ENCODE measurements at places on chromosomes 16 and 17. TPM values are rescaled to one million over a fixed set of nuclear protein-coding genes. Genes with fewer than 3 reads are reported as not detected.

Gene ICAM2
- total RNA-seq = 77.1 TPM

Gene COX6A2
- not detected for total RNA-seq

Gene KIAA0753
- total RNA-seq = 16.9 TPM

Gene ABCA9
- not detected for total RNA-seq

Gene PLA2G10
- not detected for total RNA-seq

- DNase-seq = no peak
Measured at GRCh38 chr17:2624292-2624731, 30.9 kb downstream of the PAFAH1B1 start.

- DNase-seq = peak; percentile 47
Measured at GRCh38 chr16:30659507-30660423, 1.5 kb downstream of the FBRS start.

DNA sequence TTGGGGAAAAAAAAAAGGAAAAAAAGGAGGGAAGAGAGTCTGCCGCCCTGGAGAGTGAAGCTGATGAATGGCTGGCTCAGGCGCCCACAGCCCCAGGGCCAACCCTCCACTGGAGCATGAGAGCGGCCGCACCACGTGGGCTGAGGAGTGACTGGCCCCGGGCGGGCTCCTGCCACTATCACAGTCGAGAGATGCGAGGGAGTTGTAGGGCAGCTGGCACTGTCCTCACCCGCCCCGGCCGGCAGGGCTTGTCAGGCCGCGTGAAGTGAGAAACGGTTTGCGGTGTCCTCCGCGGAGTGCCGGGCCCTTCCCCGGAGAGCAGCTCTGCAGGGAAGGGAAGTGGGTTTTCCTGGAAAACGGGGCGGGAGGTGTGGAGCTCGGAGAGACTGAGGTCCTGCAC, 45.9 kb downstream of the JPH3 start:
- DNase-seq = no peak

DNA sequence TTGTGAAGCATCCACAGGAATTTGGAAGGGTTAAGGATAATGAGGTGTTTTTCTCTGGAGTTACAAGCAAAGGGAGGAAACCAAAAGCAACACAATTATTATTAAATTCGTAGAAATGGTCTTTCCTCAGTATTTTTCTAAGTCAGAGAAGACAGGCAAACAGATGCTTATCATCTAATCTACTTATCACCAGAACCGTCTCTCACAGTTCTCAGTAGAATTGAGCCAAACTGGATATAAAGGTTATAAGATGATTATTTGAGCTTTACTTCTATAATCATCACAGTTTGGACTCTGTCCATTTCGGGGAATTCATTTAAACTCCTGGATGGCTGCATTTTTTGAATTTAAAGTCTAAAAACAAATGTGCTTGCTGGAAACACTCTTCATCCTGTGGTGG, 245.0 kb downstream of the KCNJ2 start:
- DNase-seq = no peak

DNA sequence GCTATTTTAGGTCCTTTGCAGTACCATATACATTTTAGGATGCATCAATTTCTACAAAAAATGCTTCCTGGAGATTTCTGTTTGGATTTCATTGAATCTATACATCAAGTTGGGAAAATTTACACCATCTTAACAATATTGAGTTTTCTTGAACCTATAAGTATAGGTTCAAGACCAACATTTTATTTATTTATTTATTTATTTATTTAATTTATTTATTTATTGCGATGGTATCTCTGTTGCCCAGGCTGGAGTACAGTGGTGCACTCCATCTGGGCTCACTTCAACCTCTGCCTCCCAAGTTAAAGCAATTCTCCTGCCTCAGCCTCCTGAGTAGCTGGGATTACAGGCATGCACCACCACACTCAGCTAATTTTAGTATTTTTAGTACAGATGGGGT, 125.0 kb upstream of the HS3ST2 start:
- DNase-seq = no peak

GRCh38 chr16:68379472-68380347, 68.6 kb downstream of the SMPD3 start:
- DNase-seq = no peak

DNA sequence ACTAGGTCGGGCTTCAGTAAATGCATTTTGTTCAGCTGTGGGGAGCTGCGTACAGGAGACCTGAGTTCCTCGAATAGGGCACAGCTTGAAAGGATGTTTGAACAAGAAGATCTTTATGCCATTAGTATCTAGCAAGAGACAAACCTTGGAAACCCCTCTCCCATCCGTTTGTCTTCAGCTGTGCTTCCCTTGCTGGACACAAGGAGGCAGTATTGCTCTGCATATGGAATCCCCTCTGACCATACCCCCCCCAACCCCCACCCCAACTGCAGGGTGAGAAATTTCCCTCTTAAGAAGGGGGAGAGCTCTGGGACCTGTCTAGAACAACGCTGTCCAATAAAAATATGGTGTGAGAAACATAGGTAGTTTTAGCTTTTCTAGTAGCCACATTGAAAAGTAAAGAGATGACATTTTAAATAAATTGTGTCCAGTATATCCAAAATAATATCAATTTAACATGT, 1.6 kb downstream of the MRM1 start:
- DNase-seq = peak; percentile 63

DNA sequence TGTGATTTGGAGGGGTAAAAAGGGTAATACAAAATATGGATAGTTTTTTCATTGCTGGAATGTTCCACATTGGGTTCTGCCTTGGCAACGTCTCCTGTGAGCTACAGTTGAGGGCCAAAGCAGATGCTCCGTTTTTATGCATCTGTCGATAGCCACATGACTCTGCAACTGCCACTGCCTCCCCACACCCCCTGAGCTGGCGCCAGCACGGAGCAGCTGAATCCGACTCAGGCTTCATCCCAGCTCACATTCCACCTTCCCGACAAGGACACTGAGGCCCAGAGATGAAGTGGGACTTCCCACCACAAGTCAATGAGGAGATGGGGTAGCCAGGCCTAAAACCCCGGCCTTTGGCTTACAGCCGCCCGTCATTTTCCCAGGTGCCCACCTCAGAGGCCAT, 334.1 kb downstream of the CDH13 start:
- no peak for DNase-seq

- no peak for DNase-seq
Measured at GRCh38 chr16:26697807-26698206, 368.9 kb upstream of the C16orf82 start.

GRCh38 chr16:23578101-23578830, 17.9 kb downstream of the NDUFAB1 start:
- DNase-seq = no peak
